ENCODE measurements at places on chromosomes 7 and 10.

GRCh38 chr10:93032105-93032808, 28.3 kb upstream of the CYP26C1 start:
- DNase-seq, result no peak

GRCh38 chr7:19557726-19558465, 150.9 kb downstream of the POLR1F start:
- DNase-seq, result no peak

DNA sequence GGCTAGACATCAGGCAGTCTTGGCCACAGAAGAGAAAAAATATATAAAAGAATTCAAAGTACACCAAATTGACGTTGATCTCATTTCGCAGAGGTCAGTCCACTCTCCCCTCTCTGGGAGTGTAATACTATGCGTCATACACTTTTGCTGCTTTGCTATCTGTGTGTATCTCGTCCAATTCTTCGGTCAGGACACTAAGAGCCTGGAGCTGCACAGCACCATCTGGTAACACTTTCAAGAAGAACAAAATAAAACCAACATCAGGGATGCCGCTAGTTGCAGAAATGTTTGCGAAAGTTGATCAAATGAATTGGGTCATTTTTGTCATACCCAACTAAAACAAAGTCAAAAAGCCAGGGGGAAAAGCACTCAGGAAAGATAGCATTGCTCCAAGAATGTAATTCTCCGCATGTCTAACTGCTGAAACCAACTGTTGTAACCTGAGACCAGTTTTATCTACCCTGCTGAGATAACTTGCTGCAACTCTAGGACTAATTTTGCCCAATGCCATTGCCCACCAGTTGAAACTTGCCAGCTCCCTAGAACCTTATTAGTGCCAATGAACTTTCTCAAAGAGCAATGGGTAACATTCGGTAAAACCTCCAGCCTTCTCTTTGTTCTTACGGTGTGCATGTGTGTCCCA, 23.0 kb downstream of the TMEM176A start:
- DNase-seq, result no peak

DNA sequence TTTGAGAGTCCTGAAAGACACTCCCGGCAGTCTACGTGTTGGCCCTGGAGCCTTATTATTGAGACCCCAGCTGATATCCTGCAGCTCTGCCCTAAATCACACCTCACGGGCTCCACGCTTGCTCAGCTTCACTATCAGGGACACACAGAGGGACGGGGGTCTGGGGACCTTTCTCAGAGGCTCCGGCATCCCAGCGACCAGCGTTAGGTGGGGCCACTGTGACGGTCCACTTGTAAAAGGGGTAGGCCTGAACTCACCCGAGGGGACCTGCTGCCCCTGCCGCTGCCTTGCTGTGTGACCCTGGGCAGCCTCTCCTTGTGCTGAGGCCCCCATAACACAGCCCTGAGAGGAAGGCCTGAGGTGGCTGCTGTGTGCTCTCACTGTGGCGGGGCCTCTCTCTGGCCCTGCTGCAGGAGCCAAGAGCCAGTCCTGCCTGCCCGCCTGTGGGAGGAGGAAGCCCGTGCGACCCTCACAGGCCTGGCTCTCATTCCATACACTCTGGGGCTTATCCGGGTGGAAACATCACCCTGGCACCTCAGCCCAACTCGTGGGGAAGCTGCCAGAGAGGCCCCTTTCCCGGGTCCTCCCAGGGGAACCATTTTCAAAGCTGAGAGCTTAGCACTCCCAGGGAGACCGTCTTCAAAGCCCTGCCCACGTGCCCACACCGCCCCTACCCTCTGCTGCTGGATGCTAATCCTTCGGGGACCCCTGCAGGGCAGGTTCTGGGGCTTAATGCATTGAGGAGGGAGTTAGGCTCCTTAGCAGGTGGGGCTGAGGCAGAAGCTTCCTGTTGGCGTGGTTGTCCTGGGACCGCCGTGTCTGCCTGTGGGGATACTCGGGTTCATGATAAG, 21.7 kb downstream of the AQP1 start:
- DNase-seq, result no peak

- no peak for DNase-seq
Measured at GRCh38 chr7:157640144-157640543, 303.3 kb downstream of the DNAJB6 start.

- no peak for DNase-seq
Measured at GRCh38 chr7:155373359-155374273, 75.9 kb downstream of the INSIG1 start.

DNA sequence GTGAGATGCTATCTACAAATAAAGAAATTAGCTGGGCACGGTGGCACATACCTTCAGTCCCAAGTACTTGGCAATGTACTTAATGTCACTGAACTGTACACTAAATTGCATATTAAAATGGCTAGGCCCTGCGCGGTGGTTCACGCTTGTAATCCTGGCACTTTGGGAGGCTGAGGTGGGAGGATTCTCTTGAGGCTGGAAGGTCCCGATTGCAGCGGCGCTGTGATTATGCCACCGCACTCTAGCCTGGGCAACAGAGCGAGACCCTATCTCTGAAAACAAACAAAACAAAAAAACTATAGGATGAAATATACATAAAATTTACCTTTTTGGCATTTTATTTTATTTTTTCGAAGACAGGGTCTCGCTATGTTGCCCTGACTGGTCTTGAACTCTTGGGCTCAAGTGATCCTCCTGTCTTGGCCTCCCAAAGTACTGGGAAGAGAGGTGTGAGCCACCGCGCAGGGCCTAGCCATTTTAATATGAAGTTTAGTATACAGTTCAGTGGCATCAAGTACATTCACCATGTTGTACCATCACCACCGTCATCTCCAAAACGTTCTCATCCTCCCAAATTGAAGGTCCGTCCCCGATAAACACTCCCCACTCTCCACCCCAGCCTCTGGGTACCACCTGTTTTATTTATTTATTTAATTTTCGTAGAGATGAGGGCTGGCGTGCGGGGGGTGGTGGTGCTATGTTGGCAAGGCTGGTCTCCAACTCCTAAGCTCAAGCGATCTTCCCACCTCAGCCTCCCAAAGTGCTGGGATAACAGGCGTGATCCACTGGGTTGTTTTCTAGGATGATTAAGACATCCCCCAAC, 1.3 kb upstream of the EIF3B start:
- no peak for DNase-seq

DNA sequence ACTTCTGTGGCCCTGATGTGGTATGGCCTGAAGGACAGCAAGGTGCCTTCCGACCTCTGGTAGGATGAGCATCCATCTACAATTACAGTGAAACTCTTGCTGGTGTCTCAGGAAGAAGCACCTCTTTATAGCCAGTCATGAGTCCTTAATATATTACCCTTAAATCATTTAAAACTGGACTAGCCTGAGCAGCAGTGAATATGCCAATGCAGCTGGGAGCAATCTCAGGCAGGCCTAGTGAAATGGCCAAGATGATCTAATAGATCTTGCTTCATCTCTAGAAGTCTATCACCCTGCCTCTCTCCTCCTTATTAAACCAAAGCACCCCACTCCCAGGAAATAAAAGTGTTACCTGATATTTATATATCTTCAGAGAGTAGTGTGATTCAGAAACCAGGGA, 66.7 kb upstream of the SORCS3 start:
- DNase-seq, result no peak

GRCh38 chr10:15027741-15028140, 16.0 kb upstream of the OLAH start:
- DNase-seq, result no peak

DNA sequence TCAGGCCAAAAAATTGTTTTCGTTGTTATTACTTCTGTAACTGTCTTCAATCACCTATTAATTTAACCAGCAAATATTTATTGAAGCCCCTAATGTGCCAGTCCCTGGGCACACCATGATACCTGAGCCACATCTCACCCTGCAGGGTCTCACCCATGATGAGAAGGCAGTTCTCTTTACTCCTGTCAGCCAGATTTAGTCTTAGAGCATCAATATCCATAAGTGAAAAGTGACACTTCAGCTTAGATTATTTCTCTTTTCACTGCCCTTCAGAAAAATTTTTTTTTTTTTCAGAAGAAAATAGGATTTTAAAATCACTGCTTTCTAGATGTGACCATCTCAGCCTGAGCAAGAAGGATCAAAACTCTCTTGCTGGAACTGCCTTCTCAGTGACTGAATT, 258.6 kb upstream of the NFE2L3 start:
- DNase-seq, result no peak

- DNase-seq, result no peak
Measured at GRCh38 chr10:44908936-44909630, 2.1 kb upstream of the TMEM72 start.

GRCh38 chr10:68560943-68561864, 1.1 kb downstream of the TET1 start:
- DNase-seq, result no peak

DNA sequence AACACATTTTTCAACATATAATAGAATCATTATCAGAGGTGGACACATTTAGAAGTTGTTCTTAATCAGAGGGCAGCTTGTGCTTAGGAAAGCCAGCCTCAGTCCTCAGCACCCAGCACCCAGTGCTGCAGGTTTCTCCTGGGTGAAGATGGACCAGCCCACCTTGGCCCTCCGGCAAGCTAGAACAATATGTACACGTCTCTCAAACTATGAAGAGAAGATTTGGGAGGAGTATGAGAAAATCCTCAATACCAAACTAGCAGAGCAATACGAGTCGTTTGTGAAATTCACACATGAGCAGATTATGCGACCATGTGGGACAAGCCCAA, 13.5 kb upstream of the RALA start:
- DNase-seq, result no peak

DNA sequence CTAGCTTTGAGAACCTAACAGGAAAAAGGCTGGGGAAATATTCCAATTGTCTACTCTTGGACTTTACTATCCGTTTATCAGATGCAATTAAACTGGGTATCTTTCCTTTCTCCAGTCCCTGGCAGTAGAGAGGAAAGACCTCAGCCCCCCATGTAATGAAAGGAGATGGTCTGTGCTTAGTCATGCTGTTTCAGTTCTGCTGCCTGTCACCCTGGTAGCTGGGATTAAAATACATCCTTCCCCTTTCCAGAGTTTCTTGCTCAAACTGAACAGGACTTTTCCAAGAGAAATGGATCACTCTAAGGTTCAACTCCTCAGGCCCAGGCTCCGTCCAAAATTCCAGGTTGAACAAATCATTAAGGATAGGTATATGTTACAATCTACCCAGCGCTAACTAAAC, 202.9 kb downstream of the PTEN start:
- no peak for DNase-seq

GRCh38 chr10:16887565-16887964, 70.3 kb upstream of the RSU1 start:
- DNase-seq, result no peak

DNA sequence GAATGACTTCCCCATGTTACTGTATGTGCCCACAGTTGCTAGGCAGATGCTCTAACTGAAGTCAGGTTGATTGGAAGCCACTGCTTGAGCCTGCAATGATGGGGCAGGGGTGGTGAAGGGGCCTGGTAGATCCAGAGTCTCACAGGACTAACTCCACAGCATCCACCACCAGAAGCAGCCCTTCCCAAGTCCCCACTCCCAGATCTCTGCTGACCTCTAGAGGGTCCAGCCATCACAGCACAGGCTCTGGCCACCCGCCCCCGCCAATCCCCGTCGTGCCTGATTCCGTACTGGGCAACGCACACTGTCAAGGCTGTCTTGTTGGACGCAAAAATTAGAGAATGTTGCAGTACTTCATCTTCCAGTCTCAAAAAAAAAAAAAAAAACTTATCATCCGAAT, 136.8 kb upstream of the PDE1C start:
- DNase-seq, result no peak

DNA sequence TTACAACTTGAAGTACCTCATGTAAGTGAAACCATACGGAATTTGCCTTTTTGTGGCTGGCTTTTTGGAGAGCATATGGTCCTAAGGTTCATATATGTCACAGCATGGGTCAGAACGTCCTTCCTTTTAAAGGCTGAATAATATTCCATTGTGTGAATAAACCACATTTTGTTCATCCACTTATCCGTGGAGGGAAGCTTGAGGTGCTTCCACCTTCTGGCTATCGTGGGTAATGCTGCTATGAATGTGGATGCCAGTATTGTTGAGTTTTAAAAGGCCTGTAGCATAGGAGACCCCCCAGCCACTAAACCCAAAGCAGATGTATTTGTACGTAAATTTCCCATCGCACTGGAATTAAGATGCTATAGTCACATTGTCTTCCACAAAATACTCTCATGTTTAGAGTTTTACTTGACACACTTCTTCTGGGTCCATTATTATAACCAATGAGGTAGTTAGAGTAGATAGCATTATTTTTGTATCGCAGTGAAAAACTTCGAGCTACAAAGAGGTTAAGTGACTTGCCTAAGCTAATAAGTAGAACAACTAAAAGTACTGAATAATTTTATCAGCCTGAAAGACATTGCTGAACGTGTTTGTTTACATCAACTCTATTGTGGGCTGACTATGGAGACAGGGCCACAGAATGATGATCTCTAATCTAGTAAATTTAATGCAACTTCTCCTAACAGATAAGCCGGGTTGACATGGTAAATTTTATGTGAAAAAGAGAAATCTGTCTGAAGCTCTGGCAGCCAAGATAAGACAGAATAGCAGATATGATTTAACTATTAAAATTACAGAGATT, 183.0 kb upstream of the CTBP2 start:
- no peak for DNase-seq

- DNase-seq, result peak; percentile 53
Measured at GRCh38 chr10:17144757-17145156, 15.1 kb upstream of the CUBN start.

- no peak for DNase-seq
Measured at GRCh38 chr10:52984169-52984568, 211.6 kb upstream of the MBL2 start.

DNA sequence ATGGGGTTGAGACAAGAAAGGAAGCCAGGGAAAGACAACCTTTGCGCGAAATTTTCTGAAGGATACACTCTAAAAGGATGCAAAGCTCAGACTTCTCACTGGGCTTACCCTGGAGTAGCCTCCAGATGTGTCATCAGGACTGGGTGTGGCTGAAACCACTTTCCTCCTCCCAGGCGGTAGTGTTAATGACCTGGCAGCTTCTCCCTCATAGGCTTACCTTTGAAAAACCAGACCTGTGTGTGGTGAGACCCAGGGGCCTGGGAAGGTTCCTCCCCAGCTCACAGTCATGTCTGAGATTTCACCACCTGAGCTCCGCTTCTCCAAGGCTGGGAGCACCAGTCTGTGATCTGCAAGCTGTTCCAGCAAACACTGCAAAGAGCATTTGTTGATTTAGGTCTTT, 93.7 kb downstream of the EPC1 start:
- DNase-seq, result no peak

DNA sequence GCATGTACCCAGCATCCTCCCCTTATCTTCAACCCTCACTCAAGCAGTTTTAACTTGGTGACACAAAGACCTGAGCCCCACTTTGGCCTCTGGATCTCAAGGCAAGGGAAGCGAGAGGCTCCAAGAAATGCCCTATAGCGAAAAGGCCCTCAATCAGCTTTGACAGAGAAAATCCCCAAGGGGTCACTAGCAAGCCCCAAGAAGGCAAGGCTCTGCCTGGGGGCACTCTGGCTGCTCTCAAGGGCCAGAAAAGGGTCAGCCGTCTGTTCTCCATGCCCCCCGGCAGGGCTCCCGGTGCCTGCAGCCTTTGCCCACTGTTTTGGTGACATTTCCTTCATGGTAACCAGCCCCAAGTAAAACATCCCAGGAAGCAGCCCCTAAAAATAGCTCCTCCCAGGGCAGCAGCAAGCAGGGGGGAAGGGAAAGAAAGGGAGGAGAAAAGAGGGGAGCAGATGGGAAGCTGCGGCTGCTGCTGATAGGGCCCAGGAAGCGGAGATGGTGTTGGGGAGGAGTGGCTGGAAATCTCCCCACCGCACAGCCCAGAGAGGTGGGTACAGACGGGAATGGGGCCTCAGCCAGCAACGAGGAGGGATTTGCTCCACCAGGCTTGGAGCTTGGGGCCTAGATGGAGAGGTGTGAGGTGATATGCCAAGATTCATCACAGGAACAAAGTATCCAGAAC, 7.1 kb downstream of the CAMK2G start:
- no peak for DNase-seq

GRCh38 chr10:1465418-1465911, 271.9 kb downstream of the ADARB2 start:
- no peak for DNase-seq
